ENCODE measurements at places on chromosomes 1 and 21. TPM values are rescaled to one million over a fixed set of nuclear protein-coding genes. Genes with fewer than 3 reads are reported as not detected.

- no peaks in the 10 kb centered on the region for H3K36me3 ChIP-seq
- DNase-seq, result no peak
- peaks cover 62% of the 10 kb centered on the region for H3K27me3 ChIP-seq
- no peak overlapping the region for H3K4me3 ChIP-seq
Observed at GRCh38 chr21:38384238-38384560, 114.1 kb downstream of the ERG start.

SRP9 gene
- total RNA-seq, result 241 TPM

RGS8 gene
- not detected for total RNA-seq

LCA5L gene
- total RNA-seq, result 0.40 TPM

DNA sequence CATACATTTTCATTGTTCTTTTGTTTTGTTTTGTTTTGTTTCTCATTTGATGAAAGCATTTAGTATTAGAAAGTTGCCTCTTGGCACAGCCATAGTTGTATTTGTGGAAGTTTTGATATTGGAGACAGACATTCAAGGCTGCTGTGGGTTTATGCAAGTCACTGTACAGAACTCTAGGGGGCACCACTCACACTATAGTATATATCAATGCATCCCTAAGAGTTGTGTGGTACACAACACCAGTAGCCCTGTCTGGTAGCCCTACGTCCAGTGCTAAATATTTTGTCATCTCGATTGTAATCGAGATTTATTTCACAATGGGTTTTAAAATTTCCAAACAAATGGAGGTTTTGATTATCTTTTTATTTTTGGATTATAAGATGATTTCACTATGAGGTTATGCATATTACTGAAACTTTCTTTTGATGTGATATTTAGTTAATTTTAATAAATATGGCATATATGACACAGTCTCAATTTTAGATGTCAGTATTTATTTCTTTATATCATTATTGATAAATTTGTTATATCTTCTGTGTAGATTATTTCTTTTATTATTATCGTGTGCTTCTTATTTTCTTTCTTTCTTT lies 112.2 kb downstream of the NR5A2 start:
- H3K4me1 ChIP-seq, result no peaks in the 10 kb centered on the region
- no peak overlapping the region for H3K4me3 ChIP-seq
- peak; percentile 93 for DNase-seq
- no peaks in the 10 kb centered on the region for H3K27me3 ChIP-seq
- no peak overlapping the region for H3K27ac ChIP-seq

CFAP57 gene
- 2.6 TPM for total RNA-seq

DNA sequence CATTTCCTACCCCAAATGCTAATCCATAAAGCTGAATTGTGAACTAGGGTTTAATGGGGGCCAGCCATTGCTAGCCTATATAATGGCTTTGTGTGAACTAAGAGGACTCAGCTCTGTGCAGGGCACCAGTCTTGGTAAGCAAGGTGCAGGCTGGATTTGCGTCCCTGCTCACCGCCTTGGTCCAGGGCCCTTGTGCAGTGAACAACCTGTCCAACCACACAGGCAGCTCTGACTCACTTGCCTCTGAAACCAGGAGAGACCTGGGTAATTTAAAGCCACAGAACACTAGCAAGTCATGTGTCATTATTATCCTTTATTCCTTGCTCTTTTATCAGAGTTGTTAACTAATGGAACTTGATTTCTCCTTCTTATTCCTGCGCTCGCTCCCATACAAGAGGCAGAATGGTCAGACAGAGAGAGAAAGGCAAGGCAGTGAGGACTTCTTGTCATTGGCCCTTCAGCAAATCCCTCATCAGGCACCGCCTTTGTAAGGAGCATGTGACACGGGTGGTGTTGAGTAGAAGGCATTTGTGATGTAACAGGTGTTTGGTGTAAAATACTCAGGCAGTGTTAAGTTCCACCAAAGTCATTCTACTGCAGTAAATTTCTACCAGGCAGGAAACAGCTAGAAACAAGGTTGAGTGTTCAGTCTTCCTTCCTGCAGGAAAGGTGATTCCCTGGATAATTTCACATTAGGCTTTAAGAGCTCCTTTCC lies 67.3 kb upstream of the OLIG2 start:
- H3K36me3 ChIP-seq, result no peaks in the 10 kb centered on the region
- DNase-seq, result peak; percentile 55

- no peak overlapping the region for H3K4me3 ChIP-seq
- H3K27ac ChIP-seq, result no peak overlapping the region
- DNase-seq, result peak; percentile 42
- no peaks in the 10 kb centered on the region for H3K36me3 ChIP-seq
- H3K27me3 ChIP-seq, result no peaks in the 10 kb centered on the region
Observed at GRCh38 chr1:119631433-119632102, 16.5 kb downstream of the ZNF697 start.

CFHR3 gene
- not detected for total RNA-seq

- H3K27ac ChIP-seq, result no peak overlapping the region
- H3K4me1 ChIP-seq, result peaks cover 4% of the 10 kb centered on the region
- no peaks in the 10 kb centered on the region for H3K27me3 ChIP-seq
- DNase-seq, result no peak
Observed at GRCh38 chr1:148354284-148354912, 128.7 kb downstream of the PPIAL4G start.

DNA sequence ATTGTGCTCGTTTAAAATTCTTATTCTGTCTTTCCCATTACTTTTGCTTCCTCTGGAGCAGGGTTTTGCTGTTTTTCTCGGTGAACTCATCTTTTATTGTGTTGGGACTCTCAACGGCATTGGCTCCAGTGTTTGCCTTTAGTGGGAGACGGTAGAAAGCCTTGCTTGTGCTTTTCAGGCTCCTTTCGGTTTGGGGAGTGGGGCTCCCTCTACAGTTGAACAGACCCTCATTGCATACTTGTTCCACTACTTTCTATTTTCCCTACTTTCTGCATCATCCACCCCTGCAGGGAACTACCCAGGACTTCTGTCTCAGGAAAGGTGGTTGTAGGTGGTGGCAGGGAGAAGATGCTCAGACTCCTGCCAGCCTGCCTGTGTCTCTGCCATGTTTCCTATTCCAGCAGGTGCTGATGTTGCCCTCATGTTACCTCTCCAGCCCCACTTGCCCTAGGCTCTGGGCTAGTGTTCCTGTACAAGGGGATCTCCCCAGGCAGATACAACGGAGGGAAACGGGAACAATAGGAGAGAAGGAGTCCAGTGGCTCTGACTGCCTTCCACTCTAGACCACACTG lies 68.5 kb upstream of the ZBTB18 start:
- no peak overlapping the region for H3K4me3 ChIP-seq
- H3K27ac ChIP-seq, result no peak overlapping the region
- no peaks in the 10 kb centered on the region for H3K36me3 ChIP-seq

CR2 gene
- not detected for total RNA-seq

- H3K27me3 ChIP-seq, result no peaks in the 10 kb centered on the region
- H3K27ac ChIP-seq, result no peak overlapping the region
- H3K4me1 ChIP-seq, result peaks cover 12% of the 10 kb centered on the region
Observed at GRCh38 chr1:241470361-241470760, 49.2 kb downstream of the FH start.

PLA2G2C gene
- total RNA-seq, result not detected

GRCh38 chr21:42674351-42674940 lies 21.0 kb downstream of the PDE9A start:
- H3K4me3 ChIP-seq, result no peak overlapping the region
- H3K27ac ChIP-seq, result no peak overlapping the region
- H3K27me3 ChIP-seq, result peaks cover 45% of the 10 kb centered on the region
- no peak for DNase-seq
- peaks cover 37% of the 10 kb centered on the region for H3K4me1 ChIP-seq

- H3K27ac ChIP-seq, result no peak overlapping the region
- H3K4me1 ChIP-seq, result no peaks in the 10 kb centered on the region
- peaks cover 49% of the 10 kb centered on the region for H3K27me3 ChIP-seq
- H3K36me3 ChIP-seq, result no peaks in the 10 kb centered on the region
- DNase-seq, result no peak
Observed at GRCh38 chr1:165424454-165425216, 20.3 kb downstream of the RXRG start.

SYCP1 gene
- not detected for total RNA-seq

LDLRAD1 gene
- not detected for total RNA-seq

DNA sequence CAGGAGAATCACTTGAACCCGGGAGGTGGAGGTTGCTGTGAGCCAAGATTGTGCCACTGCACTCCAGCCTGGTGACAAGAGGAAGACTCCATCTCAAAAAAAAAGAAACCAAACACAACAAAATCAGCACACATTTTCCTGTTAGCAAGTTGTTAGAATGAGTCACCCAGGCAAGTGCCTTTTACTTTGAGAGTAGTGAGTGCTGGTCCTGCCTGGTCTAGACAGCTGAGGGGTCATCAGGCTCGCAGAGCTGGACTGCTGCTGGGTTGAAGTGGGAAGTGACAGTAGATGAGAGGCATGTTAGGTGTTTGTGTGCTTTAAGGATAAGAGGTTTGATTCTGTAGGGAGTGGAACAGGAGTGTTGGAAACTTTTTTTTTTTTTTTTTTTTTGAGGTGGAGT lies 31.9 kb downstream of the GNPAT start:
- DNase-seq, result no peak
- no peak overlapping the region for H3K4me3 ChIP-seq

DNA sequence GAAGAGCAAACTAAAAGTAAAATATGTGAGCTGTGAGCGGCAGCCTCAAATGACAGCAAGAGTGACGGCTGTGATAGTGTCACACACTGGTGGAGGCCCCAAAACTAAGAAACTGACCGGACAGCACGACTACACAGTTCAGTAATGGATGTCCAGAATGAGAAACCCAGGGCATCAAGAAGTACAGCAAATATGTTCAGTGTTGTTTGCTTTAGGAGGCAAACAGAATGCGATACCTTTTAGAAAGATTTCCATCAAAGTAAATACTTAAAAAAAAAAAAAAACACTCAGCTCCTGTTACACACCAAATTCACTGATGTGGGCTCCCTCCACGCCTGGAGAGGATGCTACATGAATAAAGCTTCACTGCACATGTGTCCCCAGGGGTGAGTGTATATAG lies 1.1 kb upstream of the PKP1 start:
- peaks cover 12% of the 10 kb centered on the region for H3K36me3 ChIP-seq
- H3K4me1 ChIP-seq, result peaks cover 58% of the 10 kb centered on the region

- H3K27ac ChIP-seq, result no peak overlapping the region
- H3K36me3 ChIP-seq, result no peaks in the 10 kb centered on the region
- peak; percentile 54 for DNase-seq
- no peaks in the 10 kb centered on the region for H3K27me3 ChIP-seq
Observed at GRCh38 chr1:218613105-218613504, 268.0 kb downstream of the TGFB2 start.

KCNK2 gene
- total RNA-seq, result not detected

DNA sequence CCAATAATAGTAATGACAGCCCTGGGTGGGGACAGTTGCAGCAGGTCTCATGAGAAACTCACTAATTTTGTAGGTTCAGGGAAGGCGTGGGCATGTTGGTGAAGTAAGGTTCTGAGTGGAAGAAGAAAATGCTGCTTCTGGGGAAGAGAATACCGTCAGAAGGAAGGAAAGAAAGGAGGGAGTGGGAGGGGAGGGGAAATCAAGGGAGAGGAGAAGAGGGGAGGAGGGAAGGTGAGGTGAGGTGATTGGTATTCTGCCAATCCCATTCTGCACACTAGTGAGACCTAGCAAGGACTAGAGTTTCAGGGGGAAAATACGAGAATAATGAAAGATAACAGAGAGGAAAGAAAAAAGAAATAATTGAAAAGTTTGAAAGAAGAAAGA lies 32.4 kb upstream of the MGST3 start:
- DNase-seq, result no peak
- peak overlapping the region; percentile 76 for H3K4me3 ChIP-seq
- H3K27me3 ChIP-seq, result peaks cover 11% of the 10 kb centered on the region
- peaks cover 12% of the 10 kb centered on the region for H3K4me1 ChIP-seq
- H3K36me3 ChIP-seq, result no peaks in the 10 kb centered on the region
- peak overlapping the region; percentile 73 for H3K27ac ChIP-seq

GRCh38 chr1:41582851-41583657 lies 98.6 kb upstream of the EDN2 start:
- no peak for DNase-seq
- H3K4me3 ChIP-seq, result no peak overlapping the region

DNA sequence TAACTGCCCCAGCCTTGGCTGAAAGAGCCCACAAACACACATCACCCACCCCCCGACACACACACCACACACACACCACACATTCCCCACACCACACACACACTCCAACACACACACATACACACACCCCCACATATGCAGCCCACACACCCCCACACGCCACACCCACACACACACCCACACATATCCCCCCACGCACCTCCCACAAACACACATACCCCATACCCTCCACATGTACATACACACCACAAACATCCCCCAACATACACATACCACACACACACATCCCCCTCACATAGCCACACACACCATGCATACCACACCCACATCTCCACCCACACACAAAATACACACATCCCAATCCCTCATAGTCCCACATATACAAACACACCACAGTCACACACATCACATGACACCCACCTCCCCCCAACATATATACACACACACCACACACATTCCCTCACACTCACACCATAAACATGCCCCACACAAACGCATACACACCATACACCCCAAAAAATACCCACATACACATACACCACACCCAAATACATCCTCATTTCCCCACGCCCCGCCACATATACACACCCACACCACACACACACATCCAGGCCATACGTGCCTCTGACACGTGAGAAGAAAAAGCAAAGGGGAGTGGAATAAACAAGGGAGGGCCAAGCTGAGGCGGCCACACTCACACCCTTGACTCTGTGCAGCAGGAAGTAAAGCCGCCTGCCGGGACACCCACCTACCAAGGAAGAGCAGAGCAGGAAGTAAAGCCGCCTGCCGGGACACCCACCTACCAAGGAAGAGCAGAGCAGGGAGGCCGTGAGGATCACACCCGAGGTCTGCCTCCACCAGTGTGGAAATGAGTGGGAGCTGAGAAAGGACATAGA lies 53.7 kb downstream of the HSF2BP start:
- no peak for DNase-seq
- H3K36me3 ChIP-seq, result no peaks in the 10 kb centered on the region
- no peaks in the 10 kb centered on the region for H3K27me3 ChIP-seq
- no peak overlapping the region for H3K27ac ChIP-seq
- no peak overlapping the region for H3K4me3 ChIP-seq

ZMYM1 gene
- 13.6 TPM for total RNA-seq

DNA sequence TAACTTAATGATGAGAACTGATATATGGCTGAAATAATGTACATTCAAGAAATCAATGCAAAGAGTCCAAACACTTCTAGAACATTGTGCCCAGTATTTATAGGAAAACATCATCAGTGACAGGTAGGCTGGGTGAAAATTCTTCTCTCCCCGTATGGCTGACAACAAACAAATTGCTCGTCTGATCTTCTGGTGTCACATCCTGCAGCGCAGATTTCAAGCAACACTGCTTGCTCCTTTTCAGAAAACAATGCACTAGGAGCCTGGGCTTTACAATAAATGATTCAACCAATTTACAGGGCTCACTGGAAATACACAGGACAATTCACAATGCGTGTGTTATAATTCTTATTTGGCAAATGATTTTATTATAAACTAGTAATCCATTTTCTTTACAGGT lies 185.3 kb downstream of the RERE start:
- H3K36me3 ChIP-seq, result no peaks in the 10 kb centered on the region
- no peak overlapping the region for H3K4me3 ChIP-seq
- peaks cover 7% of the 10 kb centered on the region for H3K4me1 ChIP-seq
- no peak for DNase-seq
- no peak overlapping the region for H3K27ac ChIP-seq

GRCh38 chr1:167342846-167343245 lies 122.2 kb downstream of the POU2F1 start:
- no peak overlapping the region for H3K27ac ChIP-seq
- no peaks in the 10 kb centered on the region for H3K27me3 ChIP-seq
- H3K36me3 ChIP-seq, result no peaks in the 10 kb centered on the region
- peak; percentile 58 for DNase-seq

Data from PC-3 (cell line).